Naive thymus-derived CD8-positive, alpha-beta T cell (primary cell): ENCODE measurements at places on chromosomes 13 and 19. TPM values are rescaled to one million over a fixed set of nuclear protein-coding genes. Genes with fewer than 3 reads are reported as not detected.

GRCh38 chr13:94544922-94545321 lies 51.0 kb downstream of the TGDS start:
- H3K4me1 ChIP-seq, result peaks cover 39% of the 10 kb centered on the region
- no peak overlapping the region for H3K4me3 ChIP-seq
- no peaks in the 10 kb centered on the region for H3K27me3 ChIP-seq

DNA sequence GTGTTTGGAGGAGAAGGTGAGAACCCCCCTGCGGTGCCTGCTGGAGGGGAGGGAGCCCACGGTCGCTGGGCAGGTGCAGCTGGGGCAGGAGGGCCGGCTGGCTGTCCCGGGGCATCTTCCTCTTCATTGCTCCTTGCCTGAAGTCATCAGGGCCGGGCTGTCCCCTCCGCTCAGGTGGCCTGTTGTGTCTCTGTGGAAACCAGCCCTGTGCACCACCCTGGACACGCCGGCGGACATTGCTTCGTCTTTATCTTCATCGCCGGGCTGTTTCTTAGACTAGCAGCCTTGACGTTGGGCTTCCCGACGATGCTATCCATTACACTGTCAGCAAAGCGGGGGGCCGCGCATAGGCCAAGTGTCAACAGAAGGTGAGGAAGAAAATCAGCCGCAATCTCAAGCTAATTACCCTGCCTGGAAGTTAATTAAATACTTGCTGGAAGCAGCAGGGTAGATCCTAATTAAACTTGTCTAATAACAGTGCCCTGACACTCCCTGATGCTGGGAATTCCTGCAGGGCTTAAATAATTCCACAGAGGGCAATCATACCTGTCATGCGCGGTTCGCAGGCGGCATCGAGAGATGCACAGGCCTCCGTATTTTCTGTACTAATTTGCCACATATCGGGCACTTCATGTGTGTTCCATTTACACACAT lies 111.4 kb upstream of the SOX1 start:
- H3K4me1 ChIP-seq, result no peaks in the 10 kb centered on the region
- DNase-seq, result no peak
- peaks cover 8% of the 10 kb centered on the region for H3K27me3 ChIP-seq
- no peak overlapping the region for H3K4me3 ChIP-seq
- no peaks in the 10 kb centered on the region for H3K36me3 ChIP-seq

Gene PIAS4
- total RNA-seq, result 34.4 TPM

GRCh38 chr13:109700176-109700575 lies 86.2 kb downstream of the IRS2 start:
- DNase-seq, result no peak
- peaks cover 14% of the 10 kb centered on the region for H3K4me1 ChIP-seq
- no peak overlapping the region for H3K4me3 ChIP-seq
- H3K27ac ChIP-seq, result no peak overlapping the region

Gene CEACAM1
- total RNA-seq, result 1.6 TPM
